CD4-positive, alpha-beta T cell treated with Interleukin-17A for 4 hours (primary cell): ENCODE measurements at places on chromosomes 12 and 14.
A peak's percentile ranks its signal among the peaks of the same experiment; 100 is the strongest.

GRCh38 chr12:70487440-70487839, 121.3 kb downstream of the KCNMB4 start:
- DNase-seq, result no peak

DNA sequence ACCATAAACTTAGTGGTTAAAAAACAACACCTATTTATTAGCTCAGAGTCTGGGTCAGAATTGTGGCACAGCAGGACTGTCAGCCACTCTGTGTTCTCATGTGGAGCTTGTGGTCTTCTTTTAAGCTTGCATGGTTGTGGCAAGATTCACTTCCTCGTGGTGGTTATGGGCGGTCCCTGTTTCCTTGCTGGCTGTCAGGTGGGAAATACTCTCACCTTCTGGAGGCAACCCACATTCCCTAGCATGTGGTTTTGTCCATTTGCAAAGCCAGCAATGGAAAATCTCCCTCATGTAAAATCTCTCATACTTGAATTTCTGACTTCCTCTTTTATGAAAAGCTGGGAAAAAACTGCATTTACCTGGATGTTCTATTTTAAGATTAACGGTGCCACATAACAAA, 229.8 kb downstream of the ALX1 start:
- no peak for DNase-seq

DNA sequence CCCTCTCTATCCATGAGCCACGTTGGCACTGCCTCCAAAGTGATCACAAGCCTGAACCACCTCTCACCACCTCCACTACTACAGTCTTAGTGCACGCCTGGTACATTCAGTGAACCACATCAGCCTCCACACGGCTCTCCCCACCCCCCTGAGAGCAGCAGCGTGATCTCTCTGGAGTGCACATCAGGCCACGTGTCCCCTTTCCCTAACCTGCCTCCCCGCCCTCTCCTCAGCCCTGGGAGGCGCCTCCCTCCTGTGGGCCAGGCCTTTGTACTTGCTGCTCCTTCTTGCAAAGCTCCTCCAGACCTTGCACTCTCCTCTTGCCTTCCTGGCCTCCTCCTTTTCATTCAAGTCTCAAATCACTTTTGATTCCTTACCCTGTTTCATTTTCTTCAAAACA, 49.8 kb downstream of the SLC6A12 start:
- DNase-seq, result no peak

- no peak for DNase-seq
These were observed 9.4 kb upstream of the GPR132 start for GRCh38 chr14:105074601-105075053.

DNA sequence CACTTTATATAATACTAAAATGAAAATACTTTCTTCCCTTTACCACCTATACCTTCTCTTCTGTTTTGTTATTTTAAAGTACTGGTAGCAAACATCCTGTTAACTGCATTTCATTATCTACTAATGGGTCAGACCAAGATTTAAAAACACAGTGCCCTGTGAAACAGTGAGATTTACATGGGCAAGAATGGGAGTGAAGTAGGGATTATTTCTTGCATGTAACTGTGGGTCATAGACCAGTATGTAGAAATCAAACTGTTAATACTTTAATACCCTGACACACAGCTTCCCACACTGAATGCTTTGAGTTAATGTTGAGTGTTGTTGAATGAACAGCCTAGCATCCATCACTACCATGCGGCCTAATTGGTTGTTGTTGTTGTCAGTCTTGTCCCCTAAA, 61.6 kb downstream of the PLEKHA5 start:
- no peak for DNase-seq

- no peak for DNase-seq
These were observed 122.7 kb downstream of the SINHCAF start for GRCh38 chr12:31203261-31203660.

- DNase-seq, result no peak
These were observed 68.9 kb downstream of the CMKLR1 start for GRCh38 chr12:108270035-108270848.

GRCh38 chr14:76638841-76639240, 122.4 kb upstream of the VASH1 start:
- no peak for DNase-seq

- peak; percentile 26 for DNase-seq
These were observed 8.3 kb upstream of the ABCD2 start for GRCh38 chr12:39627914-39628313.

GRCh38 chr14:104425171-104425681, 154.3 kb upstream of the C14orf180 start:
- DNase-seq, result no peak

- no peak for DNase-seq
These were observed 8.0 kb downstream of the ZBTB39 start for GRCh38 chr12:56998316-56998715.

DNA sequence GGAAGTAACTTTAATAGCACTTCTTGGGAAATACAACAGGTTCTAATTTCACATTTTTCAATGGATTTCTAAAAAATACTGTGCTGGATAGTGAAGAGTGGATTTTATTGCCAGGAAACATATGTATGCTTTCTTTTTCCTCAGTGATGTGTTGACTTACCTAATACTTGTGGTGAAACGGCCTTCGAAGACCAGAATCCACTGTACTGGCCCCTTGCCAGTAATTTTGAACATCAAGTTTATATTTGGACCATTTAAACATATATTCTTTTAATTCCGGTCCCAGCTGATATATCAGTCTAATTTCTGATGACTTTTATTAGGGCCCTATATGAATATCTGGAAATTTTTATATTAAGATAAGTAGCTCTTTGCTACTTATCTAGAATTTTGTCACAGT, 1.8 kb downstream of the MSRB3 start:
- DNase-seq, result no peak

GRCh38 chr14:34062353-34062973, 111.6 kb upstream of the EGLN3 start:
- no peak for DNase-seq
